Brain (organoid and tissue), 16 donors: ENCODE measurements at places on chromosomes 7 and 10.

DNA sequence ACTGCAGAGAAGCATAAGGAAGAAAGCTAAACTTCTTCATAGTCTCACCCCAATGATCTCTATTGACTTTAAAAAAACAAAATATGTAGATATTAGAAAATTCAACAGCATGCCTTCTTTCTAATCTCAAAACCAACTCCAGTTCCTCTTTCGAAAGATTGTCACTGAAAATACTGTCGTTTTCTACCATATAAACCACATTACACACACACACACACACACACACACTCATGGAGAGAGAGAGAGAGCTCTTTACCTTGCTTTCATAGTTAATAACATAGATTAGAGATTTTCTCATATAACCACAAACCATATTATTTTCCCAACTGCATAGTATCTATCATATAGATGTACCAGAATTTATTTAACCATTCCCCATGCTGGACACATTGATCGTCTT is 296.2 kb upstream of the MGMT start:
- DNase-seq = no peak

DNA sequence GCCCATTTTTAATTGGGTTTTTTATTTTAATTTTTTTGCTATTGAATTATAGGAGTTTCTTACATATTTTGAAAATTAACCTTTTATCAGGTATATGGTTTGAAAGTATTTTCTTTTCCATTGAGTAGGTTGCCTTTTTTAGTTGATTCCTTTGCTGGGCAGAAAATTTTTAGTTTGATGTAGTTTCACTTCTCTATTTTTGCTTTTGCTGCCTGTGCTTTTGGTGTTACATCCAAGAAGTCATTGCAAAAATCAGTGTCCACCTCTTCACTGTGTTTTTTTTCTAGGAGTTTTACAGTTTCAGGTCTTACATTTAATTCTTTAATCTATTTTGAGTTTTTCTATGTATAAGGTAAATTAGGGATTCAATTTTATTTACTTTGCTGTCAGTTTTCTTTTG is 129.8 kb upstream of the FERD3L start:
- no peak for DNase-seq

DNA sequence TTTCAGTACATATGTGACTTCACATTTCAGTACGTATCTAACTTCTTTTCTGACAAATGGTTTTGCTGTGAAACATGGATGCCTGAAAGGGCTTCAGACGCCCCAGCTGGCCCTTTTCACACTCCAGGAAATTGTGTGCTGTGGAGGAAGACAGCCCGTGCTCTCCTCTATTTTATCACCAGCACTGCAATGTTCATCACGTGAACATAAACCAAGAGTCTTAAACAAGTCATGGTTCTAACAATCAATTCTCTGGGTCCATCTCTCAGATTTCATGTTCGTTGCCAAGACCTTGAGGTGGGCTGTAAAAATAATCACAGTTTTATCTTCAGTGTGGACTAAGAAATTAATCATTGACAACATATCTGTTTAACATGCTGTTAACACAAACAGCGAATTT is 141.2 kb downstream of the WDR37 start:
- DNase-seq = no peak

- DNase-seq = no peak
Measured at GRCh38 chr10:120282846-120283492, 174.1 kb upstream of the PLPP4 start.

- peak; percentile 84 for DNase-seq
Measured at GRCh38 chr7:75866489-75867389, 12.1 kb upstream of the RHBDD2 start.

DNA sequence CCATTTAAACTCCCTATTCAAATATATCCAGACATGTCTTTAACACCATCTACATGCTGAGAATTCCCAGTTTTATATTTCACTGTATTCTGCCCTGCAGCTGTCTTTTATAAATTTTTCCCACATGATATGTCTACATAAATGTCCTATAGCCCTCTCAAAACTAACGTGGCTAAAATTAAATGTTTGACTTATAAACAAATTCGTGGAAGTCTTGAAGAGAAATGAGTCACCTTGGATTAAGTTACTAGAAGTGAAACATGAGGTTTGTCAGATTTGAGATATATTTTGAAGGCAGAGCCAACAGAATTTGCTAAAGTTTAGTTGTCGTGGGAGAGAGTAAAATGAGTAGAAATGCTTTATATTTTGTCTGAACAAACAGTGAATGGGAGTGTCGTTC is 386.9 kb upstream of the CNTNAP2 start:
- DNase-seq = no peak

GRCh38 chr10:78960316-78960800 is 108.4 kb upstream of the ZMIZ1 start:
- peak; percentile 77 for DNase-seq

DNA sequence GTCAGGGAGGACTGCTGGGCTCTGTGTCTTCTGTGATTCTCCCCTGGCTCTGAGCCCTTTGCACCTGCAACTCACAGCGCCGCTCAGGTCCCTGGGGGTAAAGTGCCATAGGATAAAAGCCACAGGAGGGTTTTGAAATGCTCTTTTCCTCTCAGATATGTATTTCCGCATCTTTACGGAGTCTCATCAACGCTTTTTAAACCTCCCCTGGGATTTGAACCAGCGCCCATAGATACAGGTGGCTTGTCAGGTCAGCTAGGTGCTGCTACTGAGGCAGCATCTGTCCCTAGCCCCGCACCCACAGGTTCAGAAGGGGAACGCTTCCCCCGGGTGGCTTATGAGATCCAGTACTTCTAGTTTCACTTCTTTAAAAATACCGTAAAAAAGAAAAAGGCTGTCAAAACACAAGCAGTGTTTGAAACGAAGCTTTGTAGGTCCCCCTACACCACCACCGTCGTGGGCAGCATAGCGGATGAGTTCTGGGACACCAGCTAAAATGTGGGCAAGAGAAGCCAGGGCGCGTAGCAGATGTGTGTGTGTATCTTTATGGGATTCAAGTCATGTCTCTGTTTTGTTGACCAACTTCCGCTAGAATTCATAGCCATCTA is 173.5 kb downstream of the CUX1 start:
- DNase-seq = no peak
